ENCODE measurements at places on chromosomes 5 and 9.

DNA sequence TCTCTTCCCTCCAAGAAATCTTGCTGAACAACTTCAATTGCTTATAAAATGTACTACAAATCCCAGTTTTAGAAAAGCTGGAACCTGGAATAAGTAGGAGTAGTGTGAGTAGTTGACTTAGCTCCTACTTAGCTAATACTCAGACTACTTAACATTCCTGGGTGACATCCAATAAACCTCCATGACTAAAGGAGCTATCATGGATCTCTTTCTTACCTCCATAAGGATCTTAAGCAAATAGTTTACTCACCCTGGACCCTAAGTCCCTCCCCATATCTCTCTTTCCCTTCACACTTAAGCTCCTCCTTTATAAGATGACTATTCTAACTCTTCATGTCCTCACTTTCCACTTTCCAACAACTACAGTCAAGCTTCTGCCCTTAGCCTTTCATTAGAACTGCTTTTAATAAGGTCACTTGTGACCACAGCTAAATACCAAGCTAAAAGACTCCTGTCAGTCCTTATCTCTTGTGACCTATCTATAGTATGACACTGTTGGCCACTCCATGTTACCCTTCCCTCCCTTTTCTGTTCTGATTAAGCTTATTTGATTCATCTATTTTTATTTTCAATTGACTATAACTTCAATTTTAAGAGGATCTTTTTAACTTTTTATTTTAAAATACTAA lies 194.9 kb downstream of the RFX3 start:
- DNase-seq, result no peak

DNA sequence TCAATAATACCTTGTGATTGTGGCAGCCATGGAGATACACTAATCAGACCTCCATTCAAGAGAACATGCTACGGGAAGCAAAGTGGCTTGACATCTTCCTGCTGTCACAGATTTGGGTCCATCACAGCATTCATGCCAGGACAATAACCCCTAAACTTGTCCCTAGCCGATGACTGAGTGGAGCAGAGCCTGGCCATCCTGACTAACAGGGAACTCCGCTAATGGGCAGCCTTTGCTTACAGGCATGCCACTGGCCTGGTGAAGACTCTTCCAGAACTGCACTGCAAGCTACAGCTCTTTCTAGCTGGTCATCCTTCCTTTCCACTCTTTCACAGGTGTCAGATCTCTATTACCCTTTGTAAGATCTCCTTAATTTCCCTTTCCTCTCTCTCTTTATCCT lies 16.0 kb downstream of the FAM174A start:
- DNase-seq, result no peak

GRCh38 chr5:1039210-1039548 lies 30.6 kb downstream of the NKD2 start:
- no peak for DNase-seq

- no peak for DNase-seq
Observed at GRCh38 chr9:27548055-27548741, 18.6 kb upstream of the MOB3B start.

- DNase-seq, result no peak
Observed at GRCh38 chr9:130794923-130795495, 40.0 kb upstream of the ABL1 start.

GRCh38 chr5:78416677-78417425 lies 56.4 kb downstream of the SCAMP1 start:
- no peak for DNase-seq

GRCh38 chr9:103802068-103802467 lies 292.0 kb upstream of the SMC2 start:
- no peak for DNase-seq

DNA sequence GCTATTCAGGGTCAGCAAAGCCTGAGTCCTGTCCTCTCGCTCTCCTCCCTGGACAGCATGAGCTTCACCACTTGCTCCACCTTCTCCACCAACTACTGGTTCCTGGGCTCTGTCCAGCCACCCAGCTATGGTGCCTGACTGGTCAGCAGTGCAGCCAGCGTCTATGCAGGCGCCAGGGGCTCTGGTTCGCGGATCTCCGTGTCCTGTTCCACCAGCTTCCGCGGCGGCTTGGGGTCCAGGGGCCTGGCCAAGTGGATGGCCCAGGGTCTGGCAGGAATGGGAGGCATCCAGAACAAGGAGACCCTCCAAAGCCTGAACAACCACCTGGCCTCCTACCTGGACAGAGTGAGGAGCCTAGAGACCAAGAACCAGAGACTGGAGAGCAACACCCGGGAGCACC lies 8.6 kb downstream of the NIPBL start:
- no peak for DNase-seq

DNA sequence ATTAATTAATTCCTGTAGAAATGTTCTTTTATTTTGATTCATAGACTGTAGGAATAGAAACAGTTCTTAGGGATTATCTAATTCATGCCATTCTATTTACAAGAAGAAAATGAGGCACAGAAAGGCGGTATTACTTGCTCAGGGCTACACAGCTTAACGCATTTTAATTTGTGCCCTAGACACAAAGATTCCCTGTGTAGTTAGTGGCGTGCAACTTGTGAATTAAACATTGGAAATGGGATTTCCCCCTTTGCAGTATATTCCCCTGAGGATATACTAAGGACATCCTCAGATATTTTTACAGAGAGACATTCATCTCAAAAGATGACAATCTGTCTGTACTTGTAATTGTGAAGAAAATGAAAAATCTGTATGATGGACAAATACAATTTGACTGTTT lies 108.1 kb downstream of the SGCD start:
- DNase-seq, result no peak

GRCh38 chr5:82106756-82107155 lies 134.9 kb downstream of the ATG10 start:
- DNase-seq, result no peak

DNA sequence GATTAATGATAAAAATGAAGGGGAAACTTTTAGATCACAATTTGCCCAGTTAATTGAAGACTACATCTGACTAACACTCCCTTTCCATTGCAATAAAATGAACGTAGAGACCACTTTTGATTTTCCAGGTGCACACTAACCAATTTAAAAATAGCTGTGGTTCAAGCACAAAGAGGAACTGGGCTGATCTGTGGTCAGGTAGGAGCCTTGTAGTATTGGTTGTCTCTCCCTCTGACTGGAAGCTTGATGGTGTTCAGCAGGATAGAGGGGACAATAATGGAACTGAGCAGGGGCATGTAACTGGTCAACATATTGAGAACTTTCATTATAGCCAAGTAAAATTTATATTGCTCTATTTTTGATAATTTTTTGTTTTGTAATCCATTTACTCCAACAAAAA lies 886.8 kb upstream of the SEMA6A start:
- no peak for DNase-seq

- DNase-seq, result peak; percentile 3
Observed at GRCh38 chr5:134142806-134143205, 28.3 kb downstream of the TCF7 start.

GRCh38 chr5:99004960-99005359 lies 76.2 kb upstream of the CHD1 start:
- no peak for DNase-seq

DNA sequence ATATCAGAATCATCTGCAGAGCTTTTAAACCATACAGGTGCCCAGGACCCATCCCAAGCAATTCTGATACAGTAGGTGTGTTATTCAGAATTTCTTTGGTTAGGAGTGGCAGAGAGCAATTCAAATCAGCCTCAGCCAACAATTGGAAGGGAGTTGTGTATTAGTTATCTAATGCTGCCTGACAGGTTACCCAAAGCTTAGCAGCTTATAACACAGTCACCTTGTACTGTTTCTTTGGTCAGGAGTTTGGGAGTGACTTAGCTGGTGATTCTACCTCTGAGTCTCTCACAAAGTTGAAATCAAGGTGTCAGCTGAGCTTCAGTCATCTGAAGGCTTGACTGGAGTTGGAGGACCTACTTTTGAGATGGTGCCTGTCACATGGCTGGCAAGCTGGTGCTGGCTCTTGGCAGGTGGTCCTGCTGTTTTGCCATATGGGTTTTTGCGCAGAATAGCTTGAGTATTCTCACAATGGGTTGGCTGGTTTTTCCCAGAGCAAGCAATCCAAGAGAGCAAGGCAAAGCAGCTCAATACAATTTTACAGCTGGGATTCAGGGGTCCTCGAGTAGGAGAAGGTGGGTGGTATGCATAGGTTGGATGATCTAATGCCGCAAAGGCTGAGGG lies 18.7 kb upstream of the CARNMT1 start:
- DNase-seq, result no peak

DNA sequence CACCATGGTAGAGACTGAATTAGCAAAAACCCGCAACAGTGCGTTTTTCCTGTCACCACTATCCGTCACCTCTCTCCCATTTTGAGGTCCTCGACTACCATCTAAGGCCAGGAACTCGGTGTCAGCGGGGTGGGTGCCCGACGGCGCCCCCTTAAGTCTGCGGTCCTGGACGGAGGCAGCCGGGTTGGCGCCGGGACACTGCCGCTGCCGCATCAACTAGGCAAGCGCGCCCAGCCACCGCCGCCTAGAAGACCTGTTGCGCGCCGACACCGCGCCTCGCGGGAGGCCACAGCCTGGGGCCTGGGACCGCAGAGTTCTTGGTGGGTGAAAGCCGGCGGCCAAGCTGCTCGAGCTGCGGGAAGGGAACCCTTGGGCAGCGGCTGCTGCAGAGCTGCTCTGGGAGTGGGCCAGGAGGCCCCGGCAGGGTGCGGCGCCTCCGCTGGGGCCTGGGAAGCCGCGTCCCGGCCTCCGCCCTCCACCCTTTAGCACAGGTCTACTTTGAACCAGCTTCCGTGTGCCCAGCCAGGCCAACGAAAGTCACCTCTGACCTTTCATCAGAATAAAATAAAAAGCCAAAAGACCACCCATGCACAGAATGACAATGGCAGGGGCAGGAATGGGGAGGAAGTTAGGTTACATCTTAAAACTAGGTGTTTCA lies 3.5 kb downstream of the FOXB2 start:
- DNase-seq, result no peak

- no peak for DNase-seq
Observed at GRCh38 chr5:115480271-115480670, 64.3 kb downstream of the FEM1C start.

DNA sequence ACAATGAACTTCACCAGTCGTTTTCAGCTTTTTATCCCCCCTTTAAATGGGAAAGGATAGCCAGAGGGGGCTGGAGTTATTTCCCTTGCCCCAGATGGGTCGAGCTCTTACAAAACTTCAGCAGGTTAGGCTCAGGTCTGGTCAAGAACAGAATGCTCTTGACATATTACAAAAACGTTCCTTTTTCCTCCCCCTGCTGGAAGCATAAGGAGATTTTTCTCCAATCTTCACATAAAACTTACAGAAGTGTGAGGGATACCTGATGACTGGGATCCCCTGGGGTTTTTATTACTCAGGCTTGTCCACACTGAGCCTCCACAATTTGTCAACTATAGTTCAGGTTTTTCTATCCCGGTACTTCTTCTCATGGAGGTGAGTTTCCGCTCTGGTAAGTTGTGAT lies 60.8 kb downstream of the CSF2 start:
- no peak for DNase-seq

DNA sequence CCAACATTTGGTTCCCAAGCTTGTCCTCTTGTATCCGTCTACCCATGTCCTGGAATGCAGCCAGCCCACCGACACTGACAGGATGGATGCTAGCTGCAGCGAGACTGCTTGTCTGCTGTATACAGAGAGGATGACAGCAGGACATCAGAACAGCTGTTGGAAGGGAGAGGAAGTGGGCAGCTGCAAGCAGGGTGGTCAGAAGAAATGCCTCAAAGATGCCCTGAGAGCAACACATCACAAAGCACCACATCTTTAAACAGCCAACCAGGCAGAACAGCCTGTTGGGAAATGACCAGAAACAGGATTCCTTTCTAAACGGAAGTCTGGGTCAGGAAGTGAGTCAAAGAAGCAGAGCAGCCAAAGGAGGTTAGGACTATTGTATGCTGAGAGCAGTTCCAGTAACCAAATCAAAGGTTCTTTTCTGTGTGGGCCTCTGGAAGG lies 219.1 kb downstream of the NDUFS4 start:
- no peak for DNase-seq

GRCh38 chr9:135339378-135339973 lies 140.1 kb upstream of the PPP1R26 start:
- DNase-seq, result no peak

- DNase-seq, result no peak
Observed at GRCh38 chr5:115530426-115530825, 14.1 kb downstream of the FEM1C start.

- DNase-seq, result no peak
Observed at GRCh38 chr5:139406963-139407362, 3.1 kb upstream of the SPATA24 start.

DNA sequence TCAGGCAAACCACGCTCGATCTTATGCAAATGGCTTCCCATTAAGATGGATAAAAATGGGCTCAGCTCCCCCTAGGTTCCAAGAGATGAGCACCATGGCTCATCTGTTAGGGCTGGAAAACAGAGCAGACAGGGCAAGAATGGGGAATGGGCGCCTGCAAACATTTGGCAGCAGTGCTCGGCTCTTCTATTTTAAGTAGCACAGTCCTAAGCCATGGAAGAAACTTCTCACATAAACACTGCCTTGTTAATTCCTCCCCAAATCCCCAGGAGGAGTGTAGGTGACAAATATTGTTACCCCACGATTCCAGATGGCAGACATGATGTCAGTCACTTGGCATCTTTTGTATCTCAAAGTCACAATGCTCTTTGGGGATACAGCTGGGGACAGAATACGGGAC lies 221.8 kb downstream of the ICE1 start:
- DNase-seq, result no peak

- no peak for DNase-seq
Observed at GRCh38 chr9:89525446-89526374, 27.8 kb upstream of the SEMA4D start.

GRCh38 chr9:18437315-18438201 lies 36.4 kb upstream of the ADAMTSL1 start:
- DNase-seq, result no peak

- no peak for DNase-seq
Observed at GRCh38 chr5:159128070-159128541, 28.4 kb upstream of the EBF1 start.

- DNase-seq, result no peak
Observed at GRCh38 chr5:32538031-32538547, 47.3 kb upstream of the SUB1 start.

DNA sequence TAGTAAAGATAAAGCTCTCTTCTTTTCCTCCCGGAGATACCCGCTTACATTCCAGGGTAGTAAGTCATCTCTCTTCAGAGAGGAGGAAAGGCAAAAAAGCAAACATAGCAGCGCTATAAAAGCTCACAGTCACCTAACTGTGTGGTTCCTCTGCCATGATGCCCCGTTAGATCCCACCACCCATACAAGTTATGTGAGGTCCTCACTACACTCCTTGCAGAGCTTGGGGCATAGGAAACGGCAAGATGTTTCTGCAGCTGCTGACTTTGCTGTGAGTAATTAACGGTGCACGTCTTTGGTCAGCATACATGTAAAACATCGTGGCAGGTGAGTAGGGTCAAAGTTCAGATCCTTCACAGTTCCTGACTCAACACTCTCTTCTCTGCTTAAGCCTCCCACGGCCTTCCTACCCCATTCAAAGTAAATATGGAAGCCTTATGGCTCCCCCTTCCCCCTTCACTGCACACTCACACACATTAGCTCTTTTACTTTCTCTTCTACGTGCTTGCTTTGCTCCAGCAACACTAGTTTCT lies 218.9 kb downstream of the DIRAS2 start:
- no peak for DNase-seq

GRCh38 chr9:98373609-98374008 lies 118.2 kb upstream of the TBC1D2 start:
- no peak for DNase-seq
